ENCODE measurements at places on chromosomes 4 and X.

DNA sequence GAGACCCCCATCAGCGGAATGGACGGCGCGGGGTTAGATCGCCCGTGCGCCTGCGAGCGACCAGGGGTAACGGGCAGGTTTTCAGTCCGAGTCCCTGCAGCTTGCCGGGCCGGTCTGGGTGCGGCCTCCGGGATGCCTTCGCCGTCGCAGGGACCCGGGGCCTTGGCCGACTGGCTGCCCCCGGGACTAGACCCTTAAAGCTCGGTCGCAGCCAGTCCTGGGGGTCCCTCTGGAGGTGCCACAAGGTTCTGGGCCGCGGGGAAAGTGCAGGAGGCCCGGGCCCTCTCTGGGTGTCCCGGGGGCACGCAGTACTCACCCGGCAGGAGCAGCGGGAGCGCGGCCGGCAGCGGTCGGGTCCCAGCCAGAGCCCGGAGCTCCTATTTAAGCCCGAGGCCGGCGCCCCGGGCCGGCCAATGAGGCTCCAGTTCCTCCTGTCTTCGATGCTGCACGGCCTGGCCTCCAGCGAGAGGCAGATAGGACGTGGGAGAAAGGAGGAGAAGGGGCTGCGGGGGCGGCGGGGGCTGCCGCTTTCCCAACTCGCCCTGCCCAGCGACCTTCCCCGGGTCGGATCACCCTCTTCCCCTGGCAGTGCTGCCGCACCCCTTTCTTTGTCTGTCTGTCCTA is at the start of gene SPON2:
SPON2 (minus strand) TSS at position 356 of the 624 bp plus-strand sequence.
- DNase-seq = no peak

DNA sequence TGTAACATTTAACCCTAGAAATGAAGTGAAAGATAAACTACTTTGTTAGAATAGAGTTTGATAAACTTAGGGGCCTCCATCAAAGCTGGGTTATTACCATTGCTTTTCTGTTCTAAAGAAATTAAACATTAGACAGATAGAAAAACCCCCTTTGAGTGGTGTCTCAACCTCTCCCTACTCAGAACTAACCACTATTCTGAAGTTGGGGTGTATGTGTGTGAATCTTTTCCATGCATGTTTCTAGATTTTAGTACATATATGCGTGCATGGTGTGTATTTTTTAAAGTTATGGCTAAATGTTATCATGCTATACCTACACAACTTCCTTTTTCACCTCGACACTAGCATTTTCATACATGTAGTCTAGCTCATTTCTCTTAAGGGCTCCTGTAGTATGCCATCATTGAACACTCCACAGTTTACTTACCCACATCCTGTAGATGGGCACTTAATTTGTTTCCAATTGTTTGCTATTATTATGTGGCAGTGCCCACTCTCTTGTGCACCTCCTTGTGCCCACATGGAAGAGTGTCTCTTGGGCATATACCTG is 25.7 kb downstream of the GEMIN8 start:
- no peak for DNase-seq

GRCh38 chr4:126633306-126633705 is 999.5 kb upstream of the INTU start:
- no peak for DNase-seq

- no peak for DNase-seq
Observed at GRCh38 chr4:168880811-168881595, 129.1 kb downstream of the CBR4 start.

GRCh38 chrX:129720741-129721140 is 18.0 kb upstream of the XPNPEP2 start:
- DNase-seq = no peak
